Skeletal muscle cell (primary cell): ENCODE measurements at places on chromosomes 2 and 18.

DNA sequence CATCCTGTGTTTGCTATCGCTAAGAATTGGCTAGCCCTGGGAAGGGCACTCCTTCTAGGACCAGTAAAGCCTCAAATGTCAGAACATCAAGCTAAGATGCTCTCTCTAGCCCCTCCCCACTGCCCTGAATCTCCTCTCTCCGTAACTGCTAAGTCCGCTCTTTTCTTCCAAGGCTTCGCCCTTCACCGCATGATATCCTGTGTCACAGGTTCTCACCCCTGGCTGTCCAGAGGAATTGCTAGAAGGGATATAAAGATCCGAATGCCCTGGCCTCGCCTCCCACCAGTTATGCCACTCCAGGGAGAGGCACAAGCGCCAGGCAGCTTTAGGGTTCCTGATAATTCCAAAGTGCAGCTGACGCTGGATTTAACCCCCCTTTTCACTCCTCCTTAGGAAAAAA is 17.1 kb upstream of the GPR45 start:
- no peak for DNase-seq

DNA sequence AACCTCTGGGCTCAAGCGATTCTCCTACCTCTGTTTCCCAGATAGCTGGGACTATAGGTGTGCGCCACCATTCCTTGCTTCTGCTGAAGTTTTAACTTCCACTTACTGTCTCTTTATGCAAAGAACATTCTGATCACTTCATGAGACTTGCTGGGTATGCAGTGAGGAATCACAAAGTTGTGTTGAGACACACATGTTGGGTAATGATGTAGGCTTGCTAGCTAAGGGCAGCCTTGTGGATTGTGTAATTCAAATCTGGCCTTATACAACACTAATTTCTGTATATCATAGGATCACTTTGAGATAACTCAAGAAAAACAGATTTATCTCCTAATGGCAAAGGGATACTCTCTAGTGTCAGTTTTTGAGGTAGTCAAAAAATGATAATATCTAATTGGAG is 24.2 kb downstream of the XRCC5 start:
- DNase-seq, result no peak

DNA sequence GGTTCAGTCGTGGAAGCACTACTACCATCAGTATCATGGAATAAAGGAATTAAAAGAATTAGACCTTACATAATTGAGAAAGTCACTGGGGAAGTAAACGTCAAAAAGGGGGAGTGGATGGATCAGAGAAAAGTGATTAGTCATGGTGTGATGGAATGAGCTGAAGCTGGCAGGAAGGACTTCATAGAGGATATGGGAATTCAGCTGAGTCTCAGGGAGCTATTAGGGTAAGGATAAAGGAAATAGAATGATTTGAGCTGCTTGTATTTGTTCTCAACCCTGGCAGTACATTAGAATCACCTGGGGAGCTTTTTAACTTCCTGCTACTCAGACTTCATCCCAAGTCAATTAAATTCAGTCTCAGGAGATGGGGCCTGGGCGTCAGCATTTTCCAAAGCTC is 53.4 kb upstream of the SETBP1 start:
- peak; percentile 47 for DNase-seq

DNA sequence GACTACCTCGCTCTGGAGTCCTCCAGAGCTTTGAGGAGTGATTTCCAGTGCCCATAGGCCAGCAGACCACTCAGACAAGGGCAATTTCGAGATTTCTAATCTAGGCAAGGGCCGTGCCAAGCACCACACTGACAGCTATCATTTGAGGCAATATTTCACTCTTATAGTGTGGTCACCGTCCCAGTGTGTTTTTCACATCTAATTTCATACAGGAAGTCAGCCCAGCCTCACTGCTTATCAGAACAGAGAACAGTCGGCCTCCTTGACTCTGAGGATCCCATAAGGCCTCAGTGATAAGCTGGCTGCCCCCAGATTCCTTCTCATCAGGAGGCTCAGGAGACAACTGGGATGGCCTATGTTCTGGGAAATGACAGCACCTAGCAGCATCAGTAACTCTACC is 581 bp downstream of the CAPN14 start:
- DNase-seq, result no peak

- DNase-seq, result no peak
These were observed 7.9 kb downstream of the PCBP1 start for GRCh38 chr2:70094978-70095719.

DNA sequence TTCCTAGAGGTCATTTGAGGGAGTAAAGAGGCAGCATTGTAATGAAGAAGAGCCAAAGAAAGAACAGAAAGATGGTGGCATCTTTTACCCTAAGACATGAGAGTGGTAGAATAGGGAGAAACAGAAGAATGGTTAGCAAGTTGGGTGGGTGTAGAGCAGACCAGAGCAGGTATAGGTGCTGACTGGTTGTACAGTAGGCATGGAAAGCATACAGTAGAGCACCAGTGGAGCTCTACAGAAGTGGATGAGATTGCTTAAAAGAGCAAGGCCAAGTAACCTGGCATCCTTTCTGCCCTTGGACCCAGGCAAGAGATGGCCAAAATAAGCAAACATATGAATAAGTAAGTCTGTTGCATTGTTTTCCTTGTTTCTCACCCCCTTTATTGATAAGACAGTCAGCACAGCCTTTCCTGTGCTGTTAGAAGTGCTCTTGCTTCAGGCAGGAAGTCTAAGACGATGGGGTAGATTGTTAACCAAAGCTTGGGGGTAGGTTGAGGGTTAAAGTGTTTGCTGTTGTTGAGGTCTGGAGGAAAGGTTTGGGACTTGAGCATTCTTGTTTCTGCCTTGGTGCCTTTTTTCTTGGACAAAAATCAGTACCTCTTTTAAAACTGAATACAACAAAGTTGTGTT is 76.9 kb downstream of the DIS3L2 start:
- no peak for DNase-seq

DNA sequence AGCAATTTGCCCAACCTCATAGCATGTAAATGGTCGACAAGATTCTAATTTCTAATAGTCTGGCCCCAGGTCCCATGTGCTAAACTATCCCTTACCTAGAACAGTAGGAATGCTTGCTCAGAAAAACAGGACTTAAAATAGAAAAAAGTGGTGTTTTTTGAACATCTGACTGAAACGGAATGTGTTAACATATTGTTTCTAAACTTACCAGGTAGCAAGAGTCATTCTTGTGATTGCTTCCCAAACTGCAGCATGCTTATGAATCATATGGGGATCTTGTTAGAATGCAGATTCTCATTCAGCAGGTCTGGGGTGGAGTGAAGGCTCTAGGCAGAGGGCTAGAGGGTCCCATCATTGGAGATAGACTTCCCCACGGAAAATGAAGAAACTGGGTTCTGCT is 5.8 kb upstream of the SLC20A1 start:
- DNase-seq, result no peak

DNA sequence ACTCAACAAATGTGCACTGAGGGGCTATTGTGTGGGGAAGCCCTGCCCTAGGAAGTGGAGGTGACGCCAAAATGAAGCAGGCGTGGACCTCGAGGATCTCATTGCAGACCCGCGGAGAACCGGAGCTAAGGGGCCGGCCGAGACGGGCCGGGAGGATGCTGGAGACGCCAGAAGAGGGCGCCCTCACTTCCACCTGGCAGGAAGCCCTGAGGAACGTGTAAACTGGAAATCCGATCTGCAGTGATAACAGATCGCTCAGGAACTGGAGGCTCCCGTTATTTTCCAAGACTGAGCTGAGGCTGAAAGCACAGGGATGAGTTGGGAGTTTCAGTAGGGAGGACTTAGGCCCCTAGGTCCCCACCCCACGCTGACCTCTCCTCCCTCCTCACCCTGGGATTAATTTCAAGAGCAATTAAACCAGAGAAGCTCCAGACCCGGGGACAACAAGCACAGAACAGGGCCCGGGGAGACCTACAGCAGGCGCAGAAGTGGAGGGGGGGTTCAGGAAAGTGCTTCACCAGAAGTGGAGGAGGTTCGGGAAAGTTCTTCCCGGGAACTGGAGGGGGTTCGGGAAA is 7.7 kb upstream of the COL6A3 start:
- peak; percentile 69 for DNase-seq
